NCI-H1417 treated with DMSO at 0.1 percent for 48 hours (cell line): ENCODE measurements at places on chromosomes 1 and 21.

GRCh38 chr1:208851366-208851765 lies 607.2 kb upstream of the PLXNA2 start:
- no peak for DNase-seq

DNA sequence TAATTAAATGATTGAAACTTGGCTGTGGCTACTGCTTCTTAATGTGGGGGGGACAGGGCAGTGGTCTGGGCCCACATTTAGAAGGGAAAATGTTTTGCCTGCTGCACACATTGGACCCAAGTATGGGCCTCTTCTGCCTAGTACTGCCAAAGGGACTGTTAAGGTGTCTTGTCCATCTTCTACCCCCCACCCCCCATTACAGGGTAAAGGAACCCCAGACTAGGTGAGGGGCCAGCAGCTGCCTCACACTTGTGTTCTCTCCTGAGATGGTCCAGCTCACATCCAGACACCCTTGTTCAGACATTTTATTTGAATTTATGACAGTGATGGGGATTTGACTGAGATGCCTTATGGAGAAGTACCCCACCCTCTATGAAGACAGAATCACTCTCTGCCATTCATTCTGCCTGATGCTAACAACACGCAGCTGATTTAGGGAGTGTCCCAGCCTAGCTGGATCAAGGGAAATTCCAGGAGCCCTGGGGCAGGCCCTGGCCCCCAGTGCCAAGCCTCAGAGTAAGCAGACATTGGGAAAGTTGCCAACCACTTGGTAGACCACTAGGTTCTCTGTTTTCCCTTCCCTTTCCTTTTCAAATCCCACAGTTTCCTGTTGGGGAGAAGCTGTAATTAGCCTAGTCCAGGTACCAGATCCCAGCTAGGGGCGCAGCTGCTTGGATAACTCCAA lies 42.1 kb downstream of the YARS1 start:
- DNase-seq: no peak

- DNase-seq: no peak
Observed at GRCh38 chr1:203526572-203526971, 32.6 kb downstream of the OPTC start.

DNA sequence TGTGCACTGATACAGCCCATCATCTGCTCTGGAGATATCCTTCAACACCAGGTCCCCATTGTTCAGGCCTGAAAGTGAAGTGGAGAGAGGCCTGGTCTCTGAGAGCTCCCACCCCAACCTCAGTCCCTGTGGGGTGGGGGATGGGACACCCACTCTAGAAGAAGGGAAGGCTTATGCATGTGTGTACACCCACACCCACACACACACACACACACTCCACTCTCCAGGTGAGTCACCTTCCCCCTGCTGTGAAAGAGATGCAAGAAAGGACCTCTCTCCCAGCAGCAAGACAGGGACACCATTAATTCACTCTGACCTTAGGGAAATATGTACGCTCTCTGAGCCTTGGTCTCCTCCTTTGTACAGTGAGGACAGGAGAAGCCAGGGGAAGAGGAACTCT lies 5.9 kb downstream of the VSIG8 start:
- DNase-seq: no peak

GRCh38 chr1:38891753-38892152 lies 10.4 kb upstream of the GJA9 start:
- DNase-seq: no peak

- no peak for DNase-seq
Observed at GRCh38 chr1:242004751-242005495, 6.0 kb upstream of the MAP1LC3C start.

GRCh38 chr1:6353955-6354658 lies 39.5 kb downstream of the ACOT7 start:
- DNase-seq: no peak

- DNase-seq: no peak
Observed at GRCh38 chr1:7108251-7108650, 323.0 kb downstream of the CAMTA1 start.

DNA sequence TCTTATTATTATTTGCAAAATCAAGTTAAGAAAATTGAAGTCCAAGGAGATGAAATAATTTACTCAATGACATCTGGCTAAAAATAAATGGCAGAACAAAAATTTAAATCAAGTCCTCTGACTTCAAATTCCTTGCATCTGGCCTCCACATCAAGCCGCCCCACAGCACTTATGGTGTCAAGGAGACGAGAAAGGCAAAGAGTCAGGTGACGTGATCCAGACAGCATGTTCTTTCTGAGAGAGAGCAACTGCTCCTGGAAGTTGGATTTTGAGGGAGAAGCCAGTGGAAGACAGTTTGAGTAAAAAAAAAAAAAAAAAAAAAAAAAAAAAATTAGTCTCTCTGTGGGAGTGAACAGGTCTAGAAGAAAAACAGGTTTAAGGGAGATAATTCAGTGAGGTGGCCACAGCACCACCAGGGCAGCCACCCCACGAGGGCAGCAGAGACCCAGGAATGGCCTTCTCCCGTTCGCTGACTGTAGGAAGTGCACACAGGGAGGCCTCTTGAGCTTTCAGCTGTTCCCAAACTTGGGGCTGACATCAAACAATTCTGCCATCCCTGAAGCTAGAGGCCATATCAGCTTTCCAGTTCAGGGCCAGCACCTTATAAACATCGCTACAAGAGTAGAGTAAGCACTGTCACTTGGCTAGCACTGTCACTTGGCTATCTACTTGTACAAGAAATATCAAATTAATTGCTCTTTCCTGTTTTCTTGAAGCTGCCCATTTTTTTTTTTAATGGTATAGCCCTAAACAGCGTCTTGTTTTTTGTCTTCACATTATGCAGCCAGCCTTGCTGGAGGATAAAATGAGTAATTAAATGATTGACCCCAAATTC lies 7.8 kb downstream of the C1orf162 start:
- DNase-seq: no peak

DNA sequence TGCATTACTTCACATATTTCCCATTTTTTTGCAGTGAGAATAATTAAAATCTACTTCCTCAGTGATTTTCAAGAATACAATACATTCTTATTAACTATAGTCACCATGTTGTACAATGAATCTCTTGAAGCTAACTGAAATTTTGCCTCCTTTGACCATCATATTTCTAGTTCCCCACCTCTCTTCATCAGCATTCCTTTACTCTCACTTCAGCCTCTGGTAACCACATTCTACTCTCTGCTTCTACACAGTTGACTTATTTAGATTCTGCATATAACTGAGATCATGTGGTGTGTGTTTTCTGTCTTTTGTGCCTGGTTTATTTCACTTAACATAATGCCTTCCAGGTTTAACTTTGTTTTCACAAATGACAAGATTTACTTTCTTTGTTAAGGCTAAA lies 304.4 kb upstream of the LYPLAL1 start:
- DNase-seq: no peak

DNA sequence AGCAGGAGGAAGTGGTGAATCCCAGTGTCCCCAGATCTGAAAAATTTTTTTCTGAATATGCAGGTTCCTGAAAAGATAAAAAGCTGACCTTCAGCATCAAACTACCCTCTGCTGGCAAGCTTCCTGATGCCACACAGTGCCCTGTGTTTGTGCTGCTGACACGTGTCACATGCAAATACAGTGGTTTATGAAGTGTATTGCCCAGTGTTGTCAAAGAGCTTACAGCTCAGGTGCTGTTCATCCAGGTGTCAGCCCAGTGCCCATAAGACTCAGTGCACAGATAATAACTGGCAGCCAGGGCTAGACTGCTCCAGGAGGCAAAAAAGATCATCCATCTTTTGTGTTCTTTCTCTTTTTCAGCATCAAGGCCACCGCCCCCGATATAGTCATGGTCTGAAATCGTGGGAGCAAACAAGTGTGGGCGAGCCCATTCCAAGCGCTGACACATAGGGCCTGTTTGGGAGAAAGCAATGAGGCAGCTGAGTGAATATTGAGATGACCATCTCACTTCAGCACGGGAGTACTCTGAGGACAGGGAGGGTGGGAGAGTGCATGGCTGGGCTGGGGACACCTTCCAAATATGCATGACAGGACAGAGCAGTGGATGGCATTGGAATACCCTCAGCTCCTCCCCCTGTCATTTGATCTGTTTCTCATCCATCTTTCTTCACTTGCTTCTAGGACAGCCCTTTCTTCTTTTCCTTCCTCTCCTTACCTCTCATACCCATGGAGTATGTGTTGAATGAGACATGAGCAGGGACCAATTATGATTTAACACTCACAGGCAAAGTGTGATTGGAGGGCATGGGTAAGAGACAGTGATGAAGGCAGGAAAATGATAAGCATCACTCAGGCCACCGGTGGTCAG lies 6.4 kb upstream of the KCNK1 start:
- DNase-seq: no peak

DNA sequence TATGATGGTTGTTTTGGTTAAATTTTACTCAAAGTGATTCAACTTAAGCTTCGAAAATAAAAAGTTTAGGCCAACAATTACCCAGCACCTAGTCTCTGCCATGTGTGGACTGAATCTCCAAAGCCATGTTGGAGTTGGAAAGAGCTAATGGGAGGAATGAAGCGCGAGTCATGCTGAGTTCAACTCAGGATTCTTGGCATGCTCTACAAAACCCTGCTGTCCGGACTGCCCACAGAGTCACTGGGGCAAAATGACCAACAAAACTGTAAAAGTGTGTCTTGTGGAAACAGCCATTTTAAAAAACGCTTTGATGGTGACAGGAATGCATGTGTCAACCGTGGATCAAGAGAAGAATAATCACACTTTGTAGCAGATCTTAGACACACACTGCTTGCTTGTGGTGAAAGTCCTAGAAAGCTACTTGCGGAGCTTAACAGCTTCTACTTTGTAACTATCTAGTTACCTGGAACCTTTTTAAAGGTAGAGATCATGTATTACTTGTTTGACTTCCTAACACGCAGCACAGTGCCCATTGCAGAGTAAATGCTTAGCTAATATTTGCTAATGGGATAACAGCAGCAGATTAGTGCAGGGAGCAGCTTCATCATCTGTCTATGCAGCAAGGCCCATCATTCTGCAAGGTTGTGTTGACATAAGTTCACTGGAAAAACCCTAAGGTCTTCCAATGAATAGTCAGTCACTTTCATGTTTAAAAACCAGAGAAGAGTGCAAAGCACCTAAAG lies 7.0 kb upstream of the GBP6 start:
- DNase-seq: no peak

- no peak for DNase-seq
Observed at GRCh38 chr21:43936247-43936967, 71.4 kb downstream of the AGPAT3 start.

- no peak for DNase-seq
Observed at GRCh38 chr1:95384567-95384966, 150.6 kb downstream of the RWDD3 start.

- no peak for DNase-seq
Observed at GRCh38 chr1:115227346-115228082, 110.5 kb downstream of the NGF start.

DNA sequence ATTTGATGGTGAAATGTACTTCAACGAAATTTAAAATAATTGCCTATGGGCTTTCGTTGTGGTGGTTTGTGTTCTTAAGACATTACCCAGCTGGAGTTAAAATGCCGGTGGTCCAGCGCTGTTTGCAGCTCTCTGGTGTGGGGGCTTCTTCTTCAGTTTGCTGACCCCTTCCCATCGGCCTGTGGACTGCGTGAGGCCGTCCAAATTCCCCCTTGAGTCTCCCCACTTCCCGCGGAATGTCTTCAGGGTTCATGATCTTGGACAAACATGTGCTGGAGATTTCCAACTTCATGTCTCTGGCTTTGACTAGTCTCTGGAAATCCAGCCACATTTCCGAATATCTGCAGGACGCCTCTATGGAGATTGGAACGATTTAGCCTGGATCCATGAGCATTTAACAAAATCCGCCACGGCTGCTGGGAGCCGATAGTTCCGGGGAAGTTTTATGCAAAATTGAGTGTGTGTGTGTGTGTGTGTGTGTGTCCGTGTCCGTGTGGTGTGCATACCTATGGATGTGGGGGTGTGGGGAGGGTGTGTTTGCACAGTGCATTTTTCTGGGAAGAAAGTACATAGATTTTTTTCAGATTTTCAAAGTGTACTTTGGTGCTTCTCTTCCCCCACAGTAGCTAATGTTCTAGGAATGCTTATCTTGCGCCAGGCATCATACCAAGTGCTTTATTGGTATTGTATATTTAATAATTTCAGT lies 117.2 kb downstream of the PCP4 start:
- no peak for DNase-seq

GRCh38 chr1:172206256-172206655 lies 214.2 kb upstream of the C1orf105 start:
- no peak for DNase-seq

DNA sequence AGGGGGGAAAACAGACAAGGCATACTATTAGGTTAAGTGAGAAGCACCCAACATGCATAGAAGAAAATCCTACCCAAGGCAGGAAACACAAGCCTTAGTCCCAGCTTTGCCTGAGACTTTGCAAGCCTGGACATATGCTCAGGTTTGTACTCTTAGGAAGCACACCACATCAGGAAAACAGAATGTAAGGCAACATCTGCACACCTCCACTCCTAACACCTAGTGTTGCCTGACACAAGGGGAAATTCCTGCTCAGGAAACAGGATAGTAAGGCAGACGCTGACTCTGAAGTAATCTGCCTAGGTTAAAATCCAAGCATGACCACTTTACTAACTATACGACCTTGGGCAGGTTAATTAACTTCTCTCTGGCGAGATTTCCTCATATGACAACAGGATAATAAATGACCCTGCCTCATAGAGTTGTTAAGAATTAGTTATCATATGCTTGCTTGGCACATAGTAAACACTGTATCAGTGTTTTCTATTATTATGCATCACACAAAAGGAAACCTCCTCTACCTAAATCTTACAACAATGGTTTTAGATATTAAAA lies 119.8 kb downstream of the ZZZ3 start:
- DNase-seq: no peak

GRCh38 chr1:93338387-93339146 lies 7.1 kb upstream of the DR1 start:
- no peak for DNase-seq

GRCh38 chr1:224617410-224618355 lies 1.6 kb downstream of the CNIH3 start:
- no peak for DNase-seq

DNA sequence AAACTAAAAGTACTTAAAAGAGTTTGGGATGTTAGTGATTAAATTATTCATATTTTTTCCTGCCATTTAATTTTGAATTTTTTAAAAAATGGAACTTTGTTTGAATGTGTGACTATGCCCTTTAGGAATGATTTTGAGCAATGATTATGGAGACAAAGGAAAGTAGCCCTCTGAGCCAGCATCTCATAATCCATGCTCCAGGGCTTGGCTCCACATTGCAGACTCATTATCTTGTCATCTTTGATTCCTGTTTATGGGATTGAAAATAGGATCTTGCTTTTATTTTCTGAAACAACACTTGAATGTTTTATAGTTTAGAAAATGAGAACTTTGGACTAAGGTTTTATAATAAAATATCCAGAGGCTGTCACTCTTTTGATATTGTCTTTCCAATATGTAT lies 14.5 kb downstream of the AXDND1 start:
- DNase-seq: no peak

- DNase-seq: no peak
Observed at GRCh38 chr1:148308832-148309458, 156.9 kb upstream of the NBPF11 start.

- no peak for DNase-seq
Observed at GRCh38 chr1:95086949-95087533, 14.3 kb upstream of the ALG14 start.
